IMR-90 (cell line): ENCODE measurements at places on chromosomes 7 and 10. TPM values are rescaled to one million over a fixed set of nuclear protein-coding genes. Genes with fewer than 3 reads are reported as not detected.

LIPN gene
- not detected in 2 replicates for total RNA-seq

TMEM270 gene
- not detected in 2 replicates for total RNA-seq

SPDYE2B gene
- total RNA-seq: not detected in 2 replicates

DNA sequence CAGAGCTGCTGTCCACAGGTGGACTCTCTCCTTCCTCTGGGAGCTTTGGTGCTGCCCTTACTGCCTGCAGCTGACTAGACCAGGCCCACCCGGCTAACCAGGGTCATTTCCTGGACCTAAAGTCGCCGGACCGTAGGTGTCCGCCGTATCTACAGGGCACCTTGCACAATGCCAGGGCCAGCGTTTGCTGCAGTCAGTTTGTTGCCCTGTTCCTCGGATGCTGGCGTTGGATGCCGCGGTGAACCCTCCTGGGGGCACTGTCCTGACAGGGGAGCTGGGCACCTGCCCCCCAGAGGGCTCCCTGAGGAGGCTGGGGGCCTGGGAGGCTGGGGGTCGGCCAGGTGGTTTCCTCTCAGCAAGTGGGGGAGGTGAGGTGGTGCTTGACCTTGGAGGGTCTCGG, 96.6 kb downstream of the UNCX start:
- no peaks in the 10 kb centered on the region for H3K4me1 ChIP-seq
- peaks cover 43% of the 10 kb centered on the region for H3K27me3 ChIP-seq
- H3K36me3 ChIP-seq: no peaks in the 10 kb centered on the region
- DNase-seq: no peak

GRCh38 chr10:36765782-36766414, 359.5 kb upstream of the ANKRD30A start:
- H3K4me1 ChIP-seq: no peaks in the 10 kb centered on the region
- no peaks in the 10 kb centered on the region for H3K27me3 ChIP-seq
- no peaks in the 10 kb centered on the region for H3K36me3 ChIP-seq

DNA sequence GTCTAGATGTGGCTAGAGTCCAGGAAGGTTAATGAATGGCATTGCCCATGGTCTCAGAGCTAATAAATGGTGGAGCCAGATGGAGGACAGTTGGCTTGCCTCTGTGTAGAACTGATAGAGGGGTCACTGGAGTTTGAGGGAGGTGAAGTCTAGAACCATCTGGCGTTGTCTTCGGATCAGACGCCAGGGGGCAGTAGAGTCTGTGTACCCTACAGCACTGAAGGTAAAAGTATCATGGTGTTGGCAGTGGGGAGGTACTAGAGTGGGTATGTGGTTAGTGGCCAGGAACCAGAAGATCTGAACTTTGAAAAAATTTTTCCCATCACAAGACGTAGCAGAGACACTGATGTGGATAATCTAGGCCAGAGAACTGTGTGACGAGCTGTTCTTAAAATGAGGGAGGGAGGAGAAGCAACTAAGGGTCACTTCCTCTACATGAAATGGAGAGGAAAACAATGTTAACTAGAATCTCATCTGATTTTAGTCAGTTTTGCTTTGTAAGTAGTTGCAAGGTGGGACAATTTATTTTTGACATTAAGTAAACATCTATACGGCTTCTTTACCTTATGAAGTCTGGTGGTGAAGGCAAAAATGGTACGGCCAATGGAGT, 227.9 kb upstream of the PRSS58 start:
- H3K27ac ChIP-seq: no peak overlapping the region
- H3K27me3 ChIP-seq: peaks cover 2% of the 10 kb centered on the region; the same call in 1 of the 2 replicates
- DNase-seq: no peak
- H3K4me1 ChIP-seq: peaks cover 2% of the 10 kb centered on the region
- H3K36me3 ChIP-seq: no peaks in the 10 kb centered on the region
- H3K4me3 ChIP-seq: no peak overlapping the region

GRCh38 chr7:22386206-22386858, 29.4 kb upstream of the RAPGEF5 start:
- H3K27ac ChIP-seq: no peak overlapping the region
- DNase-seq: no peak
- H3K4me3 ChIP-seq: no peak overlapping the region
- no peaks in the 10 kb centered on the region for H3K36me3 ChIP-seq

DNA sequence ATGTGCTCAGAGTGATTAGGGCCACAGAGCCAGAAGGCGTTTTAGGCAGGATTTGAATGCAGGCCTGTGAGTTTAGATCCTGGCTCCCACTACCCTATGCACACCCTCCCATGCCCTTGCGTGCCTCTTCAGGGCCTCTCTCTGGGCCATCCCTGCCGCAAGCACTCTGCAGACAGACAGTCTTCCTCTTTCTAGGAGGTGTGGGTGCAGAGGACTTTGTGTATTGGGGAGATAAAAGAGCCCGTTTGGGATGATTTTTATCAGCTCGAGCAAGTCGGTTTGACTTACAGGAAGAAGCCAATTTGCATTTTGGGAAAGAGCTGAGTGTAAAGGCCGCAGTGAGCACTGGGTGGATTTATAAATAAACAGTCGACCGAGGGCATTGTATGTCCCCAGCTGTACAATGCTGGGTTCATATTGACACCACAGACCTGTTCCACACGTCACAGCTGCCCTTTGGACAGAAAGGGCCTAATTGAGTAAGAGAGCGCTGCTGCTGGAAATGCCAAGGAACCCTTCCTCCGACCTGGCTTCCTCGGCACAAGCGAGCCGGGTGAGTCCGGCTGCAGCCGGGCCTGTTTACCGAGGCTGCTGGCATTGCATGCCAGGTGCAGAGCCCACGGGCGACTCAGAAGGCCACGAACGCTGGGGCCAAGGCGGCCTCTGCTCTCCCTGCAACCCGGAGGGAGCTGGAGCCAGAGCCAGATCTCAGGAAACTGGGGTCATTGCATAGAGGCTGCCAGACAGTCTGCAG, 25.1 kb downstream of the ZMIZ1 start:
- H3K4me3 ChIP-seq: no peak overlapping the region
- peaks cover 62% of the 10 kb centered on the region for H3K4me1 ChIP-seq
- no peaks in the 10 kb centered on the region for H3K27me3 ChIP-seq

DNA sequence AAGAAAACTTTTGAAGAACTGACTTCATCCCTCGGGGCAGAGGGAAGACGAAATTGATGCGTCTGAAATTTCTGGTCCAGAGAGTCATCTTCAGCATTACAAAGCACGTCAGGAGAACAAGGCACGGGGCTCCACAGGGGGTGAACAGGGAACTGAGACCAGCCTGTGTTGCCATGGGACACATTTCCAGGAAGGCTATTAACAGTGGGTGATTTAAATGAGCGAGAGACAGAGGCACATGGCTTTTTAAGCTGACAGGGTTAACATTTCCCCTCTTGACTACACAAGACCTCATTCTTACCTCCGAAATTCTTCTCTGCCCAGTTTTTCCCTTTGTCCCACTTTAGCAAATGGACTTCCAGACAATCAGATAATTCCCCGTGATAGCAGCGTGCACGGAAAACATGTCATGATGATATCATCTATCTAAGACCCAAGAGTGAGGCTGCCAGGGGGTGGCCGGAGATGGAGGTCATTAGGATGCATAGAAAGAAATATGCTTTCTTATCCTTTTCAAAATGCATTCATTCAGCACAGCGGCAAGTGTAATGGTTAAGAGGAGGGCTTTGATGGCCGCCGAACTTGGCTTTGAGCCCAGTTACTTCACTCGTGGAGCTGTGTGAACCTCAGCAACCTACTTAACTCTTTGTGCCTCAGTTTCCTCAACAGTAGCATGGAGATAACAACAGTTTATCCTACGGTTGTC, 248.0 kb downstream of the PRPF18 start:
- peaks cover 18% of the 10 kb centered on the region for H3K4me1 ChIP-seq
- DNase-seq: peak; percentile 52
- H3K36me3 ChIP-seq: no peaks in the 10 kb centered on the region
- H3K4me3 ChIP-seq: no peak overlapping the region
- H3K27ac ChIP-seq: no peak overlapping the region

DNA sequence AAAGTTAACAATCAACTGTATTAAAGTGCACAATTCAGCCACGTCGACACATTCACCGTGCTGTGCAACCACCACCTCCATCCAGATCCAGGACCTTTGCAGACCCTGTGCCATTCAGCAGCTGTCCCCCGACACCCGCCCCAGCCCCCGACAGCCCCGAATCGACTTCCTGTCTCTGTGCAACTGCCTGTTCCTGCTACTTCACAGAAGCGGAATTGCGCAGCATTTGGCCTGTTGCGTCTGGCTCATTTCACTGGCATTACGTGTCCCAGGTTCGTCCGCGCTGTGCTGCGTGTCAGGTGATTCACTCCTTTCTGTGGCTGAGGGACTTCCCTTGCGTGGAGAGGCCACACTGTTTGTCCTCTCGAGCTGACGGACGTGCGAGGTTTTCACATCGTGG, 33.2 kb upstream of the DNAAF5 start:
- peaks cover 4% of the 10 kb centered on the region; the same call in 1 of the 2 replicates for H3K4me1 ChIP-seq
- no peak overlapping the region for H3K27ac ChIP-seq
- no peaks in the 10 kb centered on the region for H3K27me3 ChIP-seq
- H3K36me3 ChIP-seq: no peaks in the 10 kb centered on the region
- no peak for DNase-seq
- H3K4me3 ChIP-seq: no peak overlapping the region

- DNase-seq: no peak
- H3K4me1 ChIP-seq: peaks cover 8% of the 10 kb centered on the region; the same call in 1 of the 2 replicates
- H3K27me3 ChIP-seq: no peaks in the 10 kb centered on the region
- no peak overlapping the region for H3K4me3 ChIP-seq
These were observed 74.1 kb upstream of the HDAC9 start for GRCh38 chr7:18421297-18422002.

DNA sequence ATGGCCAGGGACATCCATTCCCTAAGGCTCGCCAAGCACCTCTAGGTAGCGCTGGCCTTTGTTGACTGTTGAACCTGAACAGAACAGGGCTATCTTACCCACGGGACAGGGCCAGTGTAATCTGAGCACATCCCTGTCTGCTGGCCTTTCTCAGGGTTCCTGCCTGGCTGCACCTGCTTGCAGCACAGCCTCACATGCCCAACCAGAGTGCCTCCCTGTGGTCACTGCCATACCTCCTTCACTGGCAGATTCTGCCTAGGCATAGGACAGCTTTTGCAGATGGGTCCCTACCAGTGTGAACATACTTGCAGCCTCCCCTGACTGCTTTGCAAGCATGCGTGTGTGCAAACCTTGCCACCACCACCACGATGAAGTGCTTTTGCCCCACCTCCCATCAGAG, 15.8 kb upstream of the LIPN start:
- H3K27ac ChIP-seq: no peak overlapping the region
- no peak for DNase-seq
- H3K36me3 ChIP-seq: no peaks in the 10 kb centered on the region
- no peaks in the 10 kb centered on the region for H3K4me1 ChIP-seq
- peaks cover 15% of the 10 kb centered on the region for H3K27me3 ChIP-seq
- H3K4me3 ChIP-seq: no peak overlapping the region
